ENCODE measurements at places on chromosomes 12 and 14.

DNA sequence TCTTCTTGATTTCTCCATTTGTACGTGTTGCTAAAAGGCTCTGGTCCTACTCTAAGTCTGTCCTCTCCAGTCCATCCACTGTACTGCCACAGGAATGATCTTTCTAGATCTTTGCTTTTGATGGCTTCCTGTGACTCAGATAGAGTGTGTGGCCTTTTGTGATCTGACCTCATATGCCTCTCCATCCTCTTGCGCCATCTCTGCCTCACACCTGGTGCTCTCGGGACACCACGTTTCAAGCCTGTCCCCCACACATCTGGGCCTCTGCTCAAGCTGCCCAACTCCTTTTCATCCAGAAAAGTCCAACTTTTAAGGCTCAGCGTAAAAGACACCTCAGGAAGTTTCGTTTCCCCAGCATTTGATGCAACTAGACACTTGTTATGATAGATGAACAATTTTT, 39.0 kb downstream of the DCAF4 start:
- DNase-seq = peak; percentile 56

GRCh38 chr12:131872154-131873051, 22.0 kb upstream of the ULK1 start:
- peak; percentile 98 for DNase-seq

- no peak for DNase-seq
These were observed 105.1 kb upstream of the AMIGO2 start for GRCh38 chr12:47184813-47185212.

GRCh38 chr14:99413911-99414310, 66.7 kb downstream of the SETD3 start:
- no peak for DNase-seq

DNA sequence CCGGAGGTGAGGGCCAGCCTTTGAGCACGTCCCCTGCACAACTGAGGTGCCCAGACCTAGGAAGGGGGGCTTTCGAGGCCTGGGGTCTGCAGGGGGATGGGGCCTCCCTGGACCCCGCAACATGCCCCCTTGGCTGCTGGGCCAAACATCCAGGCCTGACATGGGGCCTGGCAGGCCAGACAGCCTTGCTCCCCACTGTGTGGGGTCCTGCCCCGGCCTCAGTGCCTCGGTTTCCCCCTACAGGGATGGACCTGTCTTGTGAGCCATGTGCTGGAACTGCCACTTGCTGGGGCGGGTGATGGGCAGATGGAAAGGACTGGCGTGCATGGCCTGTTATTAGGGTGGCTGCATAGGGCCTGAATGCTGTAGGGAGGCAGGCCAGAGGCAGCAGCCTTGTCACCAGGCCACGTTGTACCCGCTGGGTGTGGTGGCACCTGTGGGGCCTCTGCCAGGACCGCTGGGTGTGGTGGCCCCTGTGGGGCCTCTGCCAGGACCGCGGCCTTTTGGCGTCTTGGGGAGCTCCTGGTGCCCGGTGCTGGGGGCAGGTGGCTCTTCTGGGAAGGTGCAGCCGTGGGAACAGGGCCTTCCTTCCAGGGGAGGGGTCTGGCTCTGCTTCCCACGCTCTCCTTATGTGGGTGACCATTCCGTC, 20.4 kb downstream of the ASPG start:
- DNase-seq = no peak

- peak; percentile 44 for DNase-seq
These were observed 256.6 kb downstream of the NAV3 start for GRCh38 chr12:78087363-78087675.

DNA sequence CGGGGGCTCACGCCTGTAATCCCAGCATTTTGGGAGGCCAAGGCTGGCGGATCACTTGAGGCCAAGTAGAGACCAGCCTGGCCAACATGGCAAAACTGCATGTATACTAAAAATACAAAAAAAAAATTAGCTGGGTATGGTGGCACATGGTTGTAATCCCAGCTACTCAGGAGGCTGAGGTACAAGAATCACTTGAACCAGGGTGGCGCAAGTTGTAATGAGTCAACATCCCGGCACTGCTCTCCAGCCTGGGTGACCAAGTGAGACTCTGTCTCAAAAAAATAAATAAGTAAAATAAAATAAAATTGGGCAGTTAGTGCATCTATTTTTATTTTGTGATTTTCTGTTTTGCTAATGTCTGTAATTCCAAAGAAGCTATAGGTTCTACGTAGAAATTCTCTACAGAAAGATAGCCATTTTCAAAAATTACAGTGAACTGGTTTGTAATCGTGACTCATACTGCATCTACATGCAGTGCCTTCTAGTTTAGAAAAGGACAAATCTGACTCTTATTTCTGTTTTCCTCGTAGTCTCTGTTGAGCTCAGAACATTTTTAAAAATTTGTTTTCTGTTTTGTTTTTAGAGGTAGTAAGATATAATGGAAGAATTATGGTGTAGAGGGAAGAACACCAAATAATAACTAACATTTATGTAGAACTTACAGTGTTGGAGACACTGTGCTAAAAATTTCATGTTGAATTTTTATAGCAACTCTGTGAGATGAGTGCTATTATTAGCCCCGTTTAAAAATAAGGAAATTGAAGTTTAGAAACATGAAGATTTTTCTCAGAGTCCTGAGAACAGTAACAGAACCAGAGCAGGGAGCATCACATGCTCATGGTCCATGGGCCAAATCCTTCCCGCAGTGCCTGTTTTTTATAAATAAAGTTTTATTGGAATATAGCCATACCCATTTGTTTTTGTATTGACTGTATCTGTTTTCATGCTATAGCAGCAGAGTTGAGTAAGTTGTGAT, 201.2 kb downstream of the SYNE2 start:
- peak; percentile 29 for DNase-seq

GRCh38 chr12:104742551-104743201, 215.4 kb downstream of the SLC41A2 start:
- no peak for DNase-seq

GRCh38 chr14:93090826-93091555, 24.7 kb downstream of the ITPK1 start:
- DNase-seq = peak; percentile 44

GRCh38 chr12:122558745-122559641, 31.9 kb downstream of the KNTC1 start:
- no peak for DNase-seq

DNA sequence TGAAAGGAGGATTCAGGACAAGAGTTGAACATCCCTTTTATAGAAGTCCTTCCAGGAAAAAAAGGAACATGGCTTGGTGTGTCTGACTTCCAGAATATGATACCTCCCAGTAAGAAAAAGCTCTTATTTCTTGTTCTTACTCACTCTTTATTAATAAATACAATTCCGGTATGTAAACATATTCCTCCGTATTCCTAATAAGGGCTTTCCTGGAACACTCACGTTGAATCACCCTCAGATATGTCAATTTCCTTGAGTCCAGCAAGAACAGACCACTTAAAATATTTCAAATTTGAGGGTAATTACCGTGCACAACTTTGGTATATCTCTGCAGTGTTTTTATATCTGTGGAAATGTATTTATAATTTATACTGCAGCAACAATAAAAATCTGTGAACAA, 385.6 kb downstream of the SYT1 start:
- peak; percentile 12 for DNase-seq

GRCh38 chr14:79420725-79421124, 790.6 kb downstream of the DIO2 start:
- no peak for DNase-seq

GRCh38 chr14:86915406-86915805, 1077.6 kb downstream of the GALC start:
- peak; percentile 14 for DNase-seq

GRCh38 chr14:73524493-73524892, 12.4 kb upstream of the ACOT1 start:
- no peak for DNase-seq

DNA sequence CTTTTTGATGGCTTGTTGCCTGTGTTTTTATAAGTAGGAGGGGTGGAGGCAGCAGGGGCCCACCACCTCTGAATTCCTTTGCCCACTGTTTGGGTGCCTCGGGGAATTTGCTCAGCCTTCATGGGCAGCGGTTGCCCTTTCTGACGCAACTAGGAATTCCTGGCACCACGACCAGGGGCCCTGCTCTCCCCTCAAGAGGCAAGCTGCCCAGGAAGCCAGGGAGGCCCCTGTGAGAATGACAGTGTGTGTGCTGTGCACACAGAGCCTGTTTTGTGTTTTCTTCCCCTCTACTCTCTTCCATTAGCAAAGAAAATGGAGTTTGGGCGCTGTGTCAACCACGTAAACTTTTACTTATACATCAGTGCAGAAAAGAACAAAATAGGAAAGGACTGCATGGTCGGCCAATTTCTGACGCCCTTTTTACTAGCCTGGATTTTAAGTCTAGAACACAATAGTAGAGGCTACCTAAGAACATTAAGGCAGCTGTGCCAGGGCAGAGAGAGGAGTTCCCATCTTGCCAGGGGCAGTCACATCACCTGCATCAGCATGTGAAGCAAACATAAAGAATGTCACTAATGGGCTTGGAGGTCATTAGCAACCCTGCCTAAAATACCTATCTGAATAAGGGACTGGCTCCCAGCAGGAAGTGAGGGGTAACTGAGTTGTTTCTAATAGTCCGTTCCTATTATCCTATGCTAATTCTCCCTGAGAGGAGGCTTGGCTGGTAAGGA, 17.9 kb upstream of the PTGR2 start:
- peak; percentile 49 for DNase-seq

DNA sequence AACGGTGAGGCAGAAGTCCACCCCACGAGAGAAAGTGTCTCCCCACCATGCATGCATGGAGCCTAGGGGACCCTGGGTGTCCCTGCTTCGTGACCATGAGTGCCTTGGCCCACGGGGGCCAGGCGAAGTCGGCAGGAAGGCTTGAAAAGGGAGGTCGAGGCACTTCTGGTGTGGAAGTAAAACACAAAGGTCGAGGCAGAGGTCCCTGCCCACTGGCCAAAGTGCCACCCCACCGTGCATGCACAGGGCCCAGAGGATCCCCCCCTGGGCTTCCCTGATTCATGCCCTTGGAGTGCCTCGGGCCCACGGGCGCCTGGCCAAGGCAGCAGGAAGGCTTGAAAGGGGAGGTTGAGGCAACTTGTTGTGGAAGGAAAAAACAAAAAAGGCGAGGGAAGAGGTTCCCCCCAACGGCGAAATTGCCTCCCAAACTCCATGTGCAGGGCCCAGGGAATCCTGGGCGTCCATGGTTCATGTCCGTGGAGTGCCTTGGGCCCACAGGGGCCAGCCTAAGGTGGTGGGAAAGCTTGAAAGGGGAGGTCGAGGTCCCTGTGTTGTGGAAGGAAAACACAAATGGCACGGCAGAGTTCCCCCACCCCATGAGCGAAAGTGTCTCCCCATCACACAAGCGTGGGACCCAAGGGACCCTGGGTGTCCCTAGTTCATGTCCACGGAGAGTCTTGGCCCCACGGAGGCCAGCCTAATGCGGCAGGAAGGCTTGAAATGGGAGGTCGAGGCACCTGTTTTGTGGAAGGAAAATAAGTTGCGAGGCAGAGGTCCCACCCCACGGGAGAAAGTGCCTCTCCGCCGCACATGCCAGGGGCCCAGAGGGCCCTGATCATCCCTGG, 372.1 kb downstream of the ALG10 start:
- DNase-seq = no peak

DNA sequence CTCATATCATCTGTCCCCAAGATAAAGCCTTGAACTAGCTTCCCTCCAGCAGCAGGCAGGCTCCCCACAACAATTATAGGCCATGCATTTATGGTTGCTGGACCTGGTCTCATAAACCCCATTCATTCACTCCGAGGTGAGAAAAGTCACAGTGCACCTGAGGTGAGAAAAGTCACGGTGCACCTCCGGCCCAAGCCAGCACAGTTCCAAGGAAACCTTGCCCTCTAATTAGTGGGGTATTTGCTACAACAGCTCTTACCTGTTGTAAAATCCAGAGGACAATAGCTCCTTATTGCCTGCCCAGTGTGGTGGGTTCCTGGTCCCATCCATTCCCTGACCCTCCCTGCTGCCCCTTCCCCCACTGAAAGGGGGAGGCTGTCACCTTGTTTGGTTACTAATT, 65.6 kb downstream of the FBXL14 start:
- DNase-seq = no peak

DNA sequence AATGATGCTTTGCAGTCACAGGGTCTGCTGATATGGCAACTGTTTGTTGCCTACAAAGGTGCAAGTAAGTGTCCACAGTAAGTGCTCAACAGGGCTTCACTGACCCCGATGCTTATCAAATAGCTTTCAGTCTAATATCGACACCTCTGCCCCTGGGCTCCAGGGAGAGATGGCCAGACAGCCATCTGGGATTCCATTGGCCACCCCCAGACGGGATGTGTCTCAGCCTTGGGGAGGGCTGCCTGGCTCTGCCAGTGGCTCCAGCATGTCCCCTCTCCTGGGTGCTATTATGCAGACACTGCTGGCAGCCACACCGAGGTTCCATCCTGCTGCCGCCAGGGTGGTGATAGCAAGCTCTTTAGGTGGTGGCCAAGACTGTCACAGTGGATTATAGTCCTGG, 57.4 kb downstream of the DGLUCY start:
- DNase-seq = no peak

DNA sequence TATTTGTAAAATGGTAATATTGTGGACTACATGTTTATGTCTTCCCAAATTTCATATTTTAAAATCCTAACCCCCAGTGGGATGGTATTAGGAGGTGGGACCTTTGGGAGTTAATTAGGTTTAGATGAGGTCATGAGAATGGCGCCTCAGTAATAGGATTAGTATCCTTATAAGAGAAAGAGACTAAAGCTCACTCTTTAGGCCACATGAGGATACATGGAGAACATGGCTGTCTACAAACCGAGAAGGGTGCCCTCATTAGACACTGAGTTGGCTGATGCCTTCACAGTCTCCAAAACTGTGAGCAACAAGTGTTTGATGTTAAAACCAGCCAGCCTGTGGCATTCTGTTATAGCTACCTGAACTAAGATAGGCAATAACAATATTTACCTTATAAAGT, 58.3 kb upstream of the OTOGL start:
- no peak for DNase-seq

DNA sequence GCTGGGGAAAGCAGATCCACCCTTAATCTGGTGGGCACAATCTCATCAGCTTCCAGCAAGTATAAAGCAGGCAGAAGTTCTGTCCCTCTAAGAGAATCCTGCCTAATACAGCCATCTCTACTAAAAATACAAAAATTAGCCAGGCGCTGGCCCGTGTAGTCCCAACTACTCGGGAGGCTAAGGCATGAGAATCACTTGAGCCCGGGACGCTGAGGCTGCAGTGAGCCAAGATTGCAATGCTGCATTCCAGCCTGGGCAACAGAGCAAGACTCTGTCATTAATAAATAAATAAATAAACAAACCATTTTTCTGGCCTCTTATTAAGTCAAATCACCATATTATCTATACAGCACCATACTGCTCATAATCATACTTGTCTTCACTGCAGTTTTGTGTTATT, 111.2 kb downstream of the MED13L start:
- DNase-seq = peak; percentile 49

DNA sequence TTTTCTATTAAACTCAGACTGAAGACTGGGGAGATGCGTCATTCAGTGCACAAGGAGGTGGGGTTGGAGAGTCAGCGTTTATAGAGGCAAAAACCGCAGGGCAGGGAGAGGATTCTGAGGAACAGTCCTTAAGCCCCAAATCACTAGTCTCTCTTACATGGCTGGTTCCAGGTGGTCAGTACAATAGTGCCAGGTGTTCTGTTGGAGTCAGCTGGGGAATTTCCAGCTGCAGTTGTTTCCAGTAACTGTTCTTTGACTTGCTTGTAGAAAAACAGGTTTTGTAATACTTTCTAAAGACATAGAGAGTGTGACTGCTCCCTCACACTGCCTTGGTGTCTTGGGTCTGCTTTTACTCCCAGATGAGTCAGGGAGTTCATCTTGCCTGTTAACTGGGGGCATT, 192.2 kb downstream of the TMTC3 start:
- DNase-seq = peak; percentile 74

GRCh38 chr12:30829876-30830275, 75.1 kb upstream of the CAPRIN2 start:
- no peak for DNase-seq

All from EH (cell line).